ENCODE measurements at places on chromosomes 3 and 15. TPM values are rescaled to one million over a fixed set of nuclear protein-coding genes. Genes with fewer than 3 reads are reported as not detected.

AZI2 gene
- 69.3 TPM for total RNA-seq

DUOX1 gene
- 23.6 TPM for total RNA-seq

IQSEC1 gene
- total RNA-seq: 72.5 TPM

ITIH1 gene
- total RNA-seq: 1.3 TPM

TNNC1 gene
- total RNA-seq: 8.2 TPM

FOXL2 gene
- 3.3 TPM for total RNA-seq

C3orf20 gene
- not detected for total RNA-seq

EDC3 gene
- total RNA-seq: 11.3 TPM

RASGRF1 gene
- total RNA-seq: 6.9 TPM

ALG1L2 gene
- total RNA-seq: not detected

ST3GAL6 gene
- total RNA-seq: 25.9 TPM

KNG1 gene
- 0.32 TPM for total RNA-seq

KLHL40 gene
- not detected for total RNA-seq

TLR9 gene
- not detected for total RNA-seq

GALNT15 gene
- total RNA-seq: 10.5 TPM

DUOXA1 gene
- total RNA-seq: 2.3 TPM

BMF gene
- 12.8 TPM for total RNA-seq

CCR8 gene
- total RNA-seq: not detected

TRH gene
- not detected for total RNA-seq

CELF6 gene
- total RNA-seq: 1.3 TPM

MME gene
- 1.9 TPM for total RNA-seq

KCNAB1 gene
- total RNA-seq: 0.87 TPM

ENTPD3 gene
- not detected for total RNA-seq

COX5A gene
- total RNA-seq: 201 TPM

EPM2AIP1 gene
- total RNA-seq: 6.2 TPM

TFDP2 gene
- 89.8 TPM for total RNA-seq

TRPM1 gene
- total RNA-seq: not detected

TSEN2 gene
- 21.4 TPM for total RNA-seq

CASR gene
- 0.08 TPM for total RNA-seq

SLC41A3 gene
- total RNA-seq: 70.4 TPM

AADACL2 gene
- total RNA-seq: not detected

EFCAB12 gene
- 0.28 TPM for total RNA-seq

ADPRH gene
- total RNA-seq: 15.2 TPM

ANAPC13 gene
- total RNA-seq: 150 TPM

LOXL1 gene
- total RNA-seq: 6.8 TPM

ITPKA gene
- 16.0 TPM for total RNA-seq

CLDN11 gene
- total RNA-seq: 11.4 TPM

ADCY5 gene
- 3.5 TPM for total RNA-seq

UNC45A gene
- 50.1 TPM for total RNA-seq

GOLGA6D gene
- not detected for total RNA-seq

LHFPL4 gene
- 0.11 TPM for total RNA-seq

AADAC gene
- total RNA-seq: 223 TPM

SMARCC1 gene
- total RNA-seq: 18.8 TPM

EPB42 gene
- not detected for total RNA-seq

PLXND1 gene
- 156 TPM for total RNA-seq

GP5 gene
- not detected for total RNA-seq

CFAP20DC gene
- total RNA-seq: 2.1 TPM

AMIGO3 gene
- total RNA-seq: not detected

TEX9 gene
- 11.5 TPM for total RNA-seq

Measured in adrenal gland (tissue), 19 donors.